Stimulated activated CD4-positive, alpha-beta T cell treated with anti-CD3 and anti-CD28 coated beads, Interleukin-1b, Interleukin-23, amount 100 ng/mL, for 1 hour (primary cell): ENCODE measurements at places on chromosomes 4 and X.

- DNase-seq: no peak
Measured at GRCh38 chrX:65744965-65745364, 77.5 kb downstream of the MSN start.

DNA sequence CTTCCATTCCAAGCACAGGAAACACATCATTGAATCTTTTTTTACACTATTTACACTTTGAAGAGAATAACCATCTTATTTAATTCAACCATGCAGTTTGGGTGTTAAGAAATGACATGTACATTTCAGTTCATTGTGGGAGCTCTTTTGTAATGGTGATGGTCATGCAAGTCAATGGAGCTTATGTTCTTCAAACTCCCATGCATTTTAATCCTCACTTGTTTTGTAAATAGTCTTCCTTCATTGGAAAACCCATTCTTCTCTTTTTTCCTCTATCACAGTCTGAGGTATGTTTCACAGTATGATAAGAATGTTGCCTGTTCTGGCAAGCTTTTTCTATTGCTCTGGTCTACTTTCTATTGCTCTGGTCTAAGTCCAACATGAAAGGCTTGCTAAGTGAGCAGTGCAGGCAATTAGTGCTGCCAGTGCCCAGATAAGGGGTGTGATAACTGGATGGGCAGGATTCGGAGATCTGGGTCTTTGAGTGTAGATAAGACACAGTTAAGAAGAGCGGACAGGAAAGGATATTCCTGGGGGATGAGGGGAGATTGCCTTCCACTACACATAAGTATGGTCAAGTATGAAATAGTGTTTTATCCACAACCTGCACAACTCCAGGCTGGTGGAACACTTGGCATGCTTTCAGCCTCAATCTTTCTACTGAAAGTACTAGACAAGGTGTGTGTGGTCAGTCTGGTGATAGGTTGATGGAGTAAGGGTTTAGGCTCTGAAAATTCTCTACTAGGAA is 17.1 kb downstream of the AFP start:
- DNase-seq: no peak

DNA sequence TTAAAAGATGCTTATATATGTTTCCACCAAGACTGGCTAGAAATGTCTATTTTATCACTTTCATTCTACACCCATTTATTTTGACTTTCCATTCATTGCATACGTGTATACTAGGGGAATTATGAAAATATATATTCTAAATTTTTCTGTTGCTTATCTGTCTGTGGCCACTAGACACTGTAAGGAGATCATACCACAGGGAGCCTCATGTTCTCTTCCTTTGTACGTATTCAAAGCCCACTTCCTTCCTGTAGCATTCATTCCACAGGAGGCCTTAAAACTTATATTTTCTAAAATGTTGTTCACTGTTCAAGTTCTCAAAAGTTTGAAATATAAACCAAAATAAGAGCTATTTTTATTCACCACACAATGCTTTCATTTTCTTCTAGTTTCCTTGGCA is 1848.9 kb upstream of the TENM3 start:
- no peak for DNase-seq

DNA sequence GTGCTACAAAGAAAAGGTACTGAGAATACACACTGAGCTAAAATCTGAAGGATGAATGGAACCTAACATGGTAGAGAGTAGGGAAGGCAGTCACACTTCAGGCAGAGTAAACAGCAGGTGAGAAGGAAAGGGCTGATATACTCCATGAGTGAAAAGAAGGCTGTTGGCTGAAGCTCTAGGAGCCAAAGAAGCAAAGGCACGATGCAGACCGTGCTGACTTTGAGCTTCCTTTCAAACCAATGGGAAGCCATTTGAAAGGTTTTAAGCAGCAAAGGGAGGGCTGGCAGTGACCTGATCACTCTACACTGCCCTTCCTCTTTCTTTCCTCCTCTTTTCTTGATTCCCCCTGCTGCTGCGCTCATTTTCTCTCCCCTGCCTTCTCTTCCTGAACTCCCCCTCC is 66.4 kb downstream of the TMEM154 start:
- DNase-seq: no peak

DNA sequence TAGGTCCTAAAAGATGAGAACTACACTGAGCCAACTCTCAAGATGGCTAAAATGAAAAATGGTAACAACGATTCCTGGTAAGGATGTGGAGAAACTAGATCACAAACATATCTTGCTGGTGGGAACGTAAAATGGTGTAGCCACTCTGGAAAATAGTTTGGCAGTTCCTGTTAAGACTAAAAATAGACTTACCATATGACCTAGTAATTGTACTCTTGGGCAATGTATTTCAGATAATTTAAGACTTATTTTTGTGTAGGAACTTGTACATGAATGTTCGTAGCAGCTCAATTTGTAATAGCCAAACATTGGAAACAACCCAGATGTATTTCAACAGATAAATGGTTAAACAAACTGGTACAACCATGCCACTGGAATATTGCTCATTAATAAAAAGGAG is 106.2 kb downstream of the HDAC8 start:
- DNase-seq: no peak

DNA sequence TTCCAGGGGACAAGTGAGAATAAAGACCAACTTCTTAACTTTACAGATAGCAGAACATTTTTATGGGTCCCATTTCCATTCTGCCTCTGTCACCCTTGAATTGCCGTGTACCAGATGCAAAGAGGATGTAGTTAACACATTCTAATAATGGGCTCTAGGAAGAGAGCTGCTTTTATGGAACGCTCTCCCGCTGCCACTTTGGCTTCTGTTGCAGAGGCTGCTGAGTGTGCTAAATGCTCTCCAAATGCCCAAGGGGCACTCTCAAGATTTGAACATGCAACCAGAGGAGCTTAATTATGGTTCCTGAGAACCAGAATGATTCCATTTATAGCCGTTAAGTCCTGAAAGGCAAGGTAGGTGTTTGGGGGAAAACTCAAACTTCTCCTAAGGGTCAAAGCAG is 28.1 kb upstream of the GPC3 start:
- no peak for DNase-seq

- DNase-seq: no peak
Measured at GRCh38 chr4:98961770-98962169, 32.8 kb upstream of the EIF4E start.

DNA sequence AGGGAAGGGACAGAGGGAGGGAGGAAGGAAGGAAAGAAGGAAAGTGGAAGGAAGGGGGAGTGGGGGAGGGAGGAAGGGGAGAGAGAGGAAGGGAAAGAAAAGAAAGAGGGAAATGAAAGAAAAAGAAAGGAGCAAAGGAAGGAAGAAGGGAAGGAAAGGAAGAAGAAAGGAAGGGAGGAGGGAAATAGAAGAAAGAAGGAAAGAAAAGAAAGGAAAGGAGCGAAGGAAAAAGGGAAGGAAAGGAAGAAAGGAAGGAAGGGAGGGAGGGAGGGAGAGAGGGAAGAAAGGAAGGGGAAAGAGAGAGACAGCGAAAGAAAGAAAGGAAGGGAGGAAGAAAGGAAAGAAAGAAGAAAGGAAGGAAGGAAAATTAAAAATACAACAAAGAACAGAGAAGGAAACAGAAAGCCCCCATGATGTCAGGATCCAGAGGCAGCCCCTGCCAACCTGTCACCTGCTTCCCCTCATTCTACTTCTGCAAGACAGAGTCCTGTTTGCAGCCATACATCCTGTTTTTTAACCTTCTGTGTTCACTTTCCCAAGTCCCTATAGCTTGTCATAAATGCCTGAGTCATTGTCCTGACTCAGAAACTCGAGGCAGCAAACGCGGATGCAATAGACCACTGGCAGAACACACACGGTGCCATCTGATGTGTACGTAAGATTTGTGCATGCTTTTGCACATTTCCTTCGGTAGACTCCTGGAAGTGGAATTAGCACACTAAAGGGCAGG is 77.0 kb upstream of the C4orf50 start:
- no peak for DNase-seq

- DNase-seq: no peak
Measured at GRCh38 chr4:143417679-143418403, 81.2 kb downstream of the GAB1 start.

GRCh38 chr4:118752551-118752950 is 67.4 kb downstream of the METTL14 start:
- no peak for DNase-seq

DNA sequence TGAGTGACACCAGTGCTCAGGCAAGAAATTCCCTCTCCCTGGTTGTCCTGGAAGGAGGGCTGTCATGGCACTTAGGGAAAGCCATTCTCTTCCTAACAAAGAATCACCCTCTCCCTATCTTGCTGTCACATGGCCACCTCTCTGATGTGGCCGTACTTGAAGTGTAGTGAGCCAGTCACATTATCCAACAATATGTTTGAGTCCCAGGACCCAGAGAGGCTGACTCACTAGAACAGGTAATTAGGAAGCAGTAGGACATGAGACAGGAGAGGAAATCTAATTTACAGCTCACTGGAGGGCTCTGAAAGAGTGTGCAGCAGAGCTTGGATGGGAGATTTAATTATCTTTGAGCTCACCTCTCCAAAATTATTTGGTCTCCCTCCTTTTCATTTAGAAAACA is 299.1 kb downstream of the ARHGAP24 start:
- no peak for DNase-seq

DNA sequence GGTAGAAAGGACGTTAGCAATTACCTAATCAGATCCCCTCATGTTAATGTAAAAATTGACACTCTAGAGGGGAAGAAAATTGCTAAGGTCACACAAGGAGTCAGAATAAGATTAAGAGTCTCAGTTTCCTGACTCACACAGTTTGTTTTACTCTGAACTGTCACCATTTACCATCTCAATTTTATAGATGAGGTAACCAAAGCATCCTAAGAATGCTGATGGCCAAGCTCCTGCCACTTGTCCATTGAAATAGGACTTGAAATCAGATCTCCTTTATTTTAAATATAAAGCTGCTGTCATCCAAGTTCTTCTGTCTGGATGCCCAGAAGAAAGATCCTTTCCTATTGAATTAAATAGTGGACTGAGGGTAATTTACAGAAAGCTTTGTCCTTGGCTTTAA is 114.8 kb upstream of the VAMP7 start:
- no peak for DNase-seq

GRCh38 chr4:82528074-82528473 is 33.7 kb downstream of the TMEM150C start:
- DNase-seq: no peak

- no peak for DNase-seq
Measured at GRCh38 chr4:41975341-41975740, 6.2 kb upstream of the DCAF4L1 start.

GRCh38 chr4:48565362-48566033 is 75.4 kb downstream of the ZAR1 start:
- no peak for DNase-seq

DNA sequence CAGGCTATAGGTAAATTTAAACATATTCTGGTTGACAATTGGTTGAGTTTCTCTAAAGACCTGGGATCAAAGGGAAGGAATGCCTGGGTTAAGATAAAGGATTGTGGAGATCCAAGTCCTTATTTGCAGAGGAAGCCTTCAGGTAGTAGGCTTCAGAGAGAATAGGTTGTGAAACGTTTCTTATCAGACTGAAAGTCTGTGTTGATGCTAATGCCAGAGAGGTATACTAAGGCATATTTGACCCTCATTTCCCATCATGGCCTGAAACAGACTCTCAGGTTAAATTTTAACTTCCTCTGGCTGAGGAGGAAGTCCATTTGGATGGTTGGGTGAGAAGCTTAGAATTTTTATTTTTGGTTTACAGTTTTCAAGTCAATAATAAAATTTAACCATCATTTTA is 48.1 kb downstream of the UGT2A2 start:
- no peak for DNase-seq

- DNase-seq: no peak
Measured at GRCh38 chr4:53563824-53564223, 27.5 kb downstream of the LNX1 start.

DNA sequence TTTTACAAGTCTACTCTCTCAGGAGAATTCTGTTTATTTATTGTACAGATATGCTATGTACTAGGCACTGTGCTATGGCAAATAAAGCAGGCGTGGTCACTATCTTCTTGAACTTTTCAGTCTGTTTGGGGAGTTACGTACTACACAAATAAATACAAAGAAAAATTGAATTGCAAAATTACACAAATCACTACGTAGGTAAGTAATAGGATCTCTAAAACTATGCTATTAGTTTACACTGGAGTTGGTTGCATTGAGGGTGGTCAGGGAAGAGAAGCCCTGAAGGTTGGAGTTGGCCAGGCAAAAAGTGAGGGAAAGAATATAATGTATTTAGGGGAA is 75.7 kb downstream of the GAB1 start:
- no peak for DNase-seq

- no peak for DNase-seq
Measured at GRCh38 chr4:87067124-87067885, 132.5 kb downstream of the AFF1 start.

- DNase-seq: no peak
Measured at GRCh38 chrX:132710656-132711155, 221.9 kb upstream of the MBNL3 start.

DNA sequence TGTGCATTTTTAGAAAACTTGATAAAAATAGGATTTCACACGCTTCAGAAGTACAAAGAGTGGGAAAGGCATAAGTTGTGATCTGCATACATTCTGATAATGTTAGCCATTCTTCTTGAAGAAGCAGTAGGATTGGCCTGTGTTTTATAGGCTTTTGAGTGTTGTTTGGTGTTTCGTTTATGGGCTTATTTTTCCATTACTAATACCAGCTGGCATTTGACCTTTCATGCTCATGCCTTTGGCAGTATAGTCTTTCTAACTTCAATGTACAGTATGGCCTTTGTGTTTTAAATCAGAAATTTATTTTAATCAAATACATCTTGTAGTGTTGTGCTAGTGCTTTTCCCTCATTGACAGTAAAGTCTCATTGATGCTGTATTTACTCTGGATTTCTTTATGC is 51.5 kb upstream of the SLC4A4 start:
- DNase-seq: no peak

- no peak for DNase-seq
Measured at GRCh38 chr4:153112041-153112441, 92.2 kb upstream of the TRIM2 start.

DNA sequence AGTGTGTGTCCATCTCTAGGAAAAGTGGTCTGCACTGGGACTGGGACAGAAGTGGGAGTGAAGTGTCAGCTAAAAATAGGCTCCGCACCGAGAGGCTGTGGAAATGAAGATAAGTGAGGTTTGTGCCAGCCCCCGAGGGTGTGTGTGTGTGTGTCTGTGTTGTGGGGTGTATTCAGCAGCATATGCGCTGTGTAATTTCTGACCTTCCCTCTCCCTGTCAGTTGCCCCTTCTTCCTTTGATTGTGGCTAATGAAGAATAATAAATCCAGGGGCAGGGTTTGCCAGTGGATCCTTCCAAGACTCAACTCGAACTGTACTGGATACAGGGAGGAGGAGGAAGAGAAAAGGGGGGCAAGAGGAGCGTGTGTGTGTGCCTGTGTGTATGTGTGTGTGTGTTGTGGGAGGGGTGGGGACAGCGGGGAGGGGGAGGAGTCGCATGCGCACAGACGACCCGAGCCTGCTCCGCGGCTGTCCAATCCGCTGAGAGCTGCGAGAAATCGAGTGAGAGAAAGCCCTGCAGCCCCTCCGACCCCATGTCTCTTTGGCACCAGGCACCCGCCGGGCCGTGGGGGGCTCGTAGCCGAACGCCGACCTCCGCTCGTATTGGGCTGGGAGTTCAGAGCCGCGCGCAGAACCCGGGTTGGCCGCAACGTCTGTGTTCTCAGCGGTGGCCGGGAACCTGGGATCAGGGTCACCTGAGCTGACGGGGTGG is 916 bp upstream of the POU4F2 start:
- no peak for DNase-seq

GRCh38 chr4:10045481-10045880 is 24.2 kb upstream of the SLC2A9 start:
- DNase-seq: no peak

- DNase-seq: no peak
Measured at GRCh38 chrX:39809331-39809730, 288.4 kb downstream of the BCOR start.
